ENCODE measurements at places on chromosomes 6 and 20.

GRCh38 chr6:34067814-34068213, 78.1 kb downstream of the GRM4 start:
- no peak for DNase-seq

DNA sequence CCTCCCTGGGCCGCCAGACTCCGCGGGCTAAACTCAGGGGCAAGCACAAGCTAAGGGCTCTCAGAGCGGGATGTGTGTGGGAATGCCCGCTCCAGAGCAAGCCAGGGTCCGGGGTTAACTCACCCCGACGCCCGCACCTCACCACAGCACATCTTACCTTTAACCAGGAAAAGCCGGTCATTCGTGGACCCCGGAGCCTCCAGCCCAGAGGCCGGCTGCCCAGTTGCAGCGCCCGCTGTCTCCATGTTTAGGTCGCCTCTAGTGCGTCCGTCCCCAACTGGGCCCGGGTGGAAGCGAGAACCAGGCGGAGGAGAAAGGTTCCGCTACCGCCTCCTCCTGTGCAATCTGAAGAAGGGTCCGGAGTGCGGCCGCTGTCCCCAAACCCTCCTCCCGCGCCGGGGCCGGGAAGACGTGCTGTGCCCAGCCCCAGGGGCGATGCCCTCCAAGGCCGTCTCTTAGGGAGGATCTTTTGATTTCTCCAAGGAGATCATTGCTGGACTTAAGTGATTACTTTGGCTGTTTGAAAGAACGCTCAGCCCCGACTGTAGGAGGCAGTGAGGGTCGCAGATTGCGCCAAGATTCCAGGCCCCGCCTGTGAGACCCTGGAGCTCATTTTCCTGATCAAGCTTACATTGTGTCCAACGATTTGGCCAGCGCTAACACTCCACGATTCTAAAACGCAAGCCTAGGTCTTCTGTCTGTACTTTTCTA, at the start of gene TMEM242:
Gene TMEM242, minus strand, starts transcription at position 265 of the 711 bp plus-strand sequence. Its CDS starts 20 bp downstream, at position 245.
- peak; percentile 88 for DNase-seq

- no peak for DNase-seq
Measured at GRCh38 chr6:135921188-135921587, 69.7 kb downstream of the PDE7B start.

- peak; percentile 72 for DNase-seq
Measured at GRCh38 chr6:139533573-139534471, 159.4 kb upstream of the CITED2 start.

GRCh38 chr6:99498421-99498820, 16.8 kb downstream of the USP45 start:
- no peak for DNase-seq

GRCh38 chr20:57543754-57544153, 17.2 kb upstream of the PCK1 start:
- DNase-seq = no peak

DNA sequence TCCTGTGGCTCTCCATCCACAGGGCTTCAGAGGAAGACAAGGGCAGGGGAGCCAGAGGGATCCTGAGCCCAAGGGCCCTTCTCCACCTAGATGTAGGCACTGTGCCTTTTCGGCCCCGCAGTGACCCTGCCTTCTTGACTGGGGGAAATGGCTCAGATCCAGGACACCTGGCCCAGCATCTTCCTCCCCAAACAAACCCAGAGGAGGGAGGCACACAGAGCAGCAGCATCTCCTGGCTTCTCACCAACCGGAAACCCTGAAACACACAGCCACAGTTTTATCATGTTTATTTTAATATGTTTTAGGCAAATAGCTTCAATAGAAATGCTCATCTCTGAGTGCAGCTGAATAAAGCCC, 84.5 kb upstream of the LRFN2 start:
- no peak for DNase-seq

GRCh38 chr6:137791281-137792159, 75.5 kb upstream of the TNFAIP3 start:
- DNase-seq = no peak

DNA sequence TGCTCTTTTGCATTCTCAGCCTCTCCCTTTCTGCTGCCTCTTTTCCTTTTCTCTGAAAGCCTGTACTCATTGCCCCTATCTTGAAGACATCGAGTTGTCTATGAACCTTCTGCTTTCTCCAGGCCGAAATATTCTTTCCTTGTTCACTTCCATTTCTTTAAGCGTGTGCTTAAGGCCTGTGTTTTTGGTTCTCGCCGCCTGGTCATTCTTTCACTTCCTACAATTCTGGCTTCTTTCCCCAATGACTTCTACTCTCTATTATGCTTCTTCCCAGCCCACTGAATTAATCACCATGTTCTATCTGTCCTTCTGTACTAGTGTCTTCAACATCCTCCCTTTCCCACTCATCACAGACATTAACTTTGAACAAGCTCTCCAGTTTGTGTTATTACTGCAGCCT, 69.6 kb downstream of the C6orf52 start:
- no peak for DNase-seq

- no peak for DNase-seq
Measured at GRCh38 chr6:167027772-167028171, 28.6 kb downstream of the CEP43 start.

DNA sequence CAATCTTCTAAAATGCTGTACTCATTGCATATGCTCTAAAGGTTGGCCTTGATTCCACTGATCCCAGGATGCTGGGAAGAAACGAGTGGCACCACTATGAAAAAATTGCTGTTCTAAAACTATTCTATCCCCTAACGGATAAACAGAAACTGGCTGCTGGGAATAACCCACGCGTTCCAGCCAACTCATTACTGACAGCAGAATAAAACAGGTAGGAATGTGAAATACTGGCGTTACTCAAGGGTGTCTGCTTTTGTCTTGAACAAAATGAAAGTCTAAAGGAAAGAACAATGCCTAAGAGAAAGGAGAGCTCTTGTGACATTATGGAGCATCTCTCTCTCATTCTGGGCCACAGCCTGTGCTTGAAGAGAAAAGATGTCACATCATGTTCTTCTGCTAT, 26.1 kb downstream of the GPR63 start:
- no peak for DNase-seq

DNA sequence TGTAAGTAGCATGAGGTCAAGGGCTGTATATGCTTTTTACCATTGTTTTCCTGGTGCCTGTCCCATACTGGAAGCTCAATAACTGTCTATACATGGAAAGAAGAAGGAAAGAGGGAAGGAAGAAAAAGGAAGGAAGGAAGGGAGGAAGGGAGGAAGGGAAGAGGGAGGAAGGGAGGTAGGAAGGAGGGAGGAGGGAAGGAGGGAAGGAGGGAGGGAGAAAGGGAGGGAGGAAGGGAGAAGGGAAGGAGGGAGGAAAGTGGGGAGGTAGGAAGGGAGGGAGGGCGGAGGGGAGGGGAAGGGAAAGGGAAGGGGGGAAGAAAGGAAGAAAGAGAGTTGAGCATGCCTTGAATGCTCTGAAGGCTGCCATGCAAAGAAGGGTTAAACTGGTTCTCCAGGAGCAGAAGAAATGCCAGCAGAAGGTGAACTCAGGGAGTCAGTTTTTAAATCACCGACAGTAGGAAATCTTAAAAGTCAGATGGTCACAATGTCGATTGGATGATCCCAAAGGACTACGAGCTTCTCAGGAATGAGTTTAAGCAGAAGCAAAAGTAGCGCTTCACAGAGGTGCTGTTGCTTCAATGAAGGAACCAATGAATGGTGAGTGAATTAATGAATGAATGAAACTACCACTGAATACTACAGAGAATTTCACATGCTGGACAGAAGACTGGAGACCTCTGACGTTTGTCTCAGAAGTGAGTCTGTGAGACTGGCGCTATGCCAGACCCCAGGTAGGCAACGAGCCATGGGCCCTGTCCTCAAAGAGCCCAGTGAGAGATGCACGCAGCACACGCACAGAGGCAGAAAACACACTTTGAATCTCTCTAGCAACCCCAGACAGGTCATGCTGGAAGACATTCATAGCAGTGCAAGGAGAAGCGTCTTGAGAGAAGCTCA, 117.6 kb downstream of the MRPL14 start:
- no peak for DNase-seq

GRCh38 chr6:14178083-14178445, 60.5 kb downstream of the CD83 start:
- no peak for DNase-seq

GRCh38 chr6:111975466-111975865, 78.4 kb upstream of the CCN6 start:
- DNase-seq = no peak

DNA sequence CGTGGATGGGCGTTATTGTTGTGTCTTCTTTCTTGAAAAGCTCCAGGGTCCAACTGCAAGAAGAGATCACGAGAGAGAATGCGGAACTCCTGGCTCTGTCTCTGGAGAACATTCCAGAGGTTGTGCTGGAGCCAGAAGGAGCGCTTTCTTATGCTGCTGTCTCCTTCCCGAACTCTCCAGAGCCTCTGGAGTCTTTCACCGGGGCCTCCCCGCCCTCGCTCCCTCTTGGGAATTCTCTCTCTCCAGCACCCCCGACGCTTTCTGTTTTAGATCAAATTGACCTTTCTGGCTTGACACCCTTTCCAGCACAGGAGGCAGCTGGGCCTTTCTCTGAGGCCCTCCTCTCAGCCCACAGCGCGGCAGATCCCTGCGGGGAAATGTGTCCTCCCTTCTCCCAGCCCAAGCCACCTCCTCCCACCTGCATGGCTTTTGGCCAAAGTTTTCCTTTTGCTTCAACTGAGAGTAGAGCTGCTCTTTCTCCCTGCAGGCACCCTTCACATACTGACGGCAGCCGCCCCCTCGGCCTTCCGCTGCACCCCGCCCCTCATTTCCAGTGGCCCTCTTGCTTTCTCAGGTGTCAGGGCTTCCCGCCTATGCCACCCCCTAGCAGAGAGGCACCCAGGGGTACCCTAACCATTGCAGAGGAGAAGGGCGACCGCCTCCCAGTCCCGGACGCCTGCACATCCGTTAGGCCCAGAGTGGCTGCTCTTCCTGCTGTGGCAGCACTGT, 6.6 kb upstream of the CCR6 start:
- no peak for DNase-seq

- no peak for DNase-seq
Measured at GRCh38 chr6:3379482-3380060, 77.3 kb downstream of the SLC22A23 start.

DNA sequence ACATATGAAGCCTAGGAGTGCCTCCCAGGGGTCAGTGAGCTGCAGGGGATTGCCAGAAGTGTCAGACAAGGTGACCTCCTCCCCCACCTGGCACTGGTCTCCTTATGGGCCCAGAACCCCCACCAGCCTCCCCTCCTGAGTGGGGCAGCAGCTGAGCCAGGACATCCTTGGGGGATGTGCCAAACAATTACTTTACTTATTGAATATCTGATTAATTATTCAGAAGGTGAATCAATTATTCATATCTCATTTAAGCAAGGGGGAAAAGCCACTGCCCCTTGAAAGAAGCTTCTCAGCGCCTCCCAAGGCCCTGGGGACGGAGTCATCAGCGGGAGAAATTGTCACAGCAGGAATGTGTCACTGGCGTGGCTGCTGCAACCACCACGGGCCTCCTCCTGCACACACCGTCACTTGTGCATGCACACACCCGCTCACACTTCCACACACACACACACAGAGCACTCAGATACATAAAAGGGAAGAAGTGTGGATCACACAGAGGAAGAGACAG, 123.4 kb upstream of the MAFB start:
- no peak for DNase-seq

DNA sequence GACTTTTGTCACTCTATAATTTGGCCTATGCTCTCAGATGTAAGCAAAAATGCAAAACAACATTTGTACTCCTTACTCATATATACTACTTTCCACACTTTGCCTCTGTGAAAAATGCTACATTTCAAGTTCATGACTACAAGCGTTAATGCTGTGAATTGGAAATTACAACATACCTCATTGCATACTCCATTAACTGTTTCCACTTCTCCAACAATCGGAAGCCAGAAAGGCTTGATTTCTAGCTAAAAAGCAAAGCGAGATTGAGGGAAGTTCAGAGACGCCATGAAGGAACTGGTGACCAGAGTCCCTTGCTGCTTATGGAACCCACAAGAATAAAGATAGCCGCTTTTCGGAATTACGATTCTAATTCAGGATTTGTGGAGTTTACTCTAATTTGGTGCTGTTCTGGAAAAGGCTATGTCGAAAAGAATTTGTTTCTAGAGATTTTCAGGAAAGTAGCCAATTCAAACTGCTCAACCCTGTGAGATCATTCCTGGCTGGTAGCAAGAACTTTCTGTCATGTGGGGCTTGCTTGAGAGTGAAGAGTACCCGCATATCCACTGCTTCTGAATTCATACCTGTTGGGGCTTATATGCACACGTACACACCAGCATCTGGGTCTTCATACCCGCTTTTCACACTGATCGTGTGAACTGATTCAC, 98.0 kb upstream of the CITED2 start:
- DNase-seq = no peak

DNA sequence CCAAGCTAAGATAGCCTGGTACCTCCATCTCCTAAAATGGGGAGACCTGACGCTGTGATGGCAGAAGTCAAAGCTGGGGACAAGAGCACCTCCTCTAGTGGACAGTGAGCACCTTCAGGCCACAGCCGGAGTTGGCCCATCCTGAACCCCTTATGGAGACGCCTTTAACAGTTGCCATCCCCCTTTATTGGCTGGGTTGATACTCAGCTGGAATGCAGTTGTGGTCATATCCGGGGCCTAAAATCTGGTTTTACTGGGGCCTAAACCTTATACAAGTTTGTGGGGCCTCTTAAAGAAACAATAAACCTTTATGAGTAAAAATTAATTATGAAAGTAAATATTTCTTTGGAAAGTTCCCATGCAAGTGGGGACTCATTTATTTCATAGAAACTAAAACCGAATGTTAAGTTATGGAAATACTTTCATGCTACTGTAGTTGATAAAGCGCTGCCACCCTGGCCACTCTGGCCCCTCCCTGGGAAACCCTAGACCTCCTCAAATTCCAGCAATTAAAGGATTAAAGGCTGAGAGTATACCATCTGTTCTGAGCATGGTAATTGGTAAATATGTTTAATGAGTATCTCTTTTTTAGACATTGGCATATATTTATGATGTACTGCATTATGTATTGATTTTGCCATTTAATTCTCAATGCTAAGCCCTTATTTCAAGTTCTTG, 95.1 kb upstream of the SASH1 start:
- DNase-seq = no peak

DNA sequence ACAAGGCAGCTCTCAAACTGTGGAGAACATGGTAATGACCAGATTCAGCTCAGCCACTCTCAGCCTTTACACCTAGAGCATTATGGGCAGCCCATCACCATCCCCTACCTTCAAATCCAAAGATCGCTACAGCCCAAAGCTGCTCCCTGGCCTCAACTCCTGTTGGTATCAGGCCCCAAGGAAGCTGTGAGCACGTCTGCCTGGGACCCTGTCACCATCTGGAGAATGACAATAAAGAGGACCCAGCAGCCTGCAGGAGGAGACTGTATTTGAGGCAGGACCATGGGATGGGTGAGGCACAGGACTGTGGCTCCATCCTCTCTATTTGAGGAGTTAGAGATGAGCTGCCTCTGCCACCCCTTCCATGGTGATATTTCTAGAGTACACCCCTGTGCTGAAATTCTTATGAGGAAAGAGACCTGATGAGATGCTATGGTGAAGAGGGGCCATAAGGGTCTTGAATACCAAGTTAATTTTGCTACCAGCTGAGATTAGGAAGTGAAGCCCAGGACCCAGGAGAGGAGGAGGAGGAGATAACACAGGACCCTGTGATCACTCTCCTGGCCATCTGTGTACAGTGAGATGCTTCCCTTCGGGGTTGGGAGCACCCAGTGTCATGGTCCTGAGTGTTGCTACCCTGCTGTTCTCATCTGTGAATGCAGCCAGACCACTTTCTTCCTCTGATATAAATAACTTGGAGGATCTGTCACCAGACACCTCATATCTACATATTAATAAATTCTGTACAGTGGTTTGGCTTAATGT, 19.6 kb upstream of the MICB start:
- no peak for DNase-seq

All from LoVo (cell line).